Iris pigment epithelial cell (primary cell): ENCODE measurements at places on chromosomes 4 and X.

DNA sequence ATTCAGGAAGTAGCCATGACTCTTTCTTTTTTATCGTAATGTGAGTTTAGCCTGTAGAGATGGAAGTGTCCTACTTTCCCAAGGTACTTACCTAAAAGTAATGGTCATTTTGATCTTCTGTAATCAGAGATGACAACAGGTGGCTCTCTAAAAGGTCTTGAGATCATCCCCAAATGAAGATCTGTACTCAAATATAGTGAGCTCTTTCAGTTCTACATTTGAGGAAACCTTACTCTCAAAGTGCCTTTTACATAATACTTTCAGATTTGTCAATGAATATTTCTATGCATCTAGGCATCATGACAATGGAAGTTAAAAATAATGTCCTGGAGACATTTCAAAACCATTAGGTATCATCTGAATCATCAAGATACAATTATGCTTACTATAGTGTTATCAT, 17.2 kb upstream of the MND1 start:
- no peak for DNase-seq

DNA sequence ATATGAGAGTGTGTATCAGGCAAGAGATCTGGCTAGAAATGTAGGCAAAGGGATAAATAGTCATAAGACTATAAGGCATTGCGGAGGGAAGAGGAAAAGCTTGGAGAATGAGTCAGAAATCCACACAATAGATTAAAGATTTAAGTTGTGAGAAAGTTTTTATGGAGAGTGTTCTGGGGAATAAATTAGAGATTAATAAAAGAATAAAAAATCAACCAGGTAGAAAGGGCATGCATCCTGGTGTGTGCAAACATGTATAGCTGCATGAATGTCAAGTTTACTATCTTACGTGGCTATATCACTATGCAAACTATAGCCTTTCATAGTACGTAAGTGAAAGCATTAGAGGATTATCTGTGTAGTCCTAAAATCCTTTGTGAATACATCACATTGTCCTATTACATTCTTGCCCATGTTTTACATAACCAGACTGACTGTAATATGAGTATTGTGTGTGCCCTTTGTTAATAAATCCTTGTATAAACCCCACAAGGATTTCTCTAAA, 36.9 kb downstream of the SNCA start:
- peak; percentile 66 for DNase-seq

GRCh38 chr4:186792728-186793366, 69.2 kb upstream of the FAT1 start:
- peak; percentile 81 for DNase-seq

DNA sequence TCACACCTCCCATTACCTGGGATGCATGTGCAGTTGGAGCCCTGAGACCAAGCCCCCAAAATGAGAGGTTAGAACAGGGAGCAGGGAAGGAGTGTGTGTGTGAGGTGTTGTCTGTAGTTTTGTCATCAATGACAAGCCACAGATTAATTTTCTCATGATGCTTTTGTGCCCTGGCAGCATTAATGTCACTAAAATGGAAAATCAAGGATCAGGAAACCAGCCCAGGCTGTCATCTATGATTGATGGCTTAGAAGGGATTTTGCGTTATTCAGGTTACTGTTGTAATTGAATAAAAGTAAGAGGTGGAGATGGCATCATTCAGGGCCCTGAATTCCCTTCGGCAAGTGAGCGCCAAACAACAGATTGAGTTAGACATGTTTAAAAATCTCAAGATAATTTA, 130.5 kb upstream of the C1QTNF7 start:
- DNase-seq, result no peak

DNA sequence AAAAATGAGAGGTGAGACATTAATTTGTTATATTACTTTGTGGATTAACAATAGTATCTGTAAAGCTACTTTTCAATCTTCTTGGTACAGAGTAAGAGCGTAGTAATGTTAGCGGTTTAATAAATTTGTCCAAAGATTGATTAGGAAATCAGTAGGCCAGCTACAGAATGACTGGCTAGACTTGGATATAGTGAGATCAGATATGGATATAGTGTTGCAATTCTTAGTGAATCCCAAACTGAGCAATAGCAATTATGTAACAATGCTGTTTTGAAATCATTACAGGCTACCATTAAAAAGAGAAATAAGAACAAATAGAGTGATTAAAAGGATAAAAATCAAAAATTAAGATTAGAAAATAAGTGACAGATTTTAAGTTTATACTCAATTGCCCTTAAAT, 847 bp upstream of the UGT2A2 start:
- DNase-seq, result peak; percentile 4

GRCh38 chrX:141176586-141177451, at the start of gene LDOC1:
Gene LDOC1 (minus strand): TSS chrX:141177129. CDS start chrX:141177021, 108 bp downstream.
- peak; percentile 76 for DNase-seq

GRCh38 chrX:71536285-71536684, 3.4 kb downstream of the OGT start:
- DNase-seq, result no peak

- peak; percentile 46 for DNase-seq
These were observed 159.3 kb upstream of the GALNT7 start for GRCh38 chr4:173009129-173009823.

DNA sequence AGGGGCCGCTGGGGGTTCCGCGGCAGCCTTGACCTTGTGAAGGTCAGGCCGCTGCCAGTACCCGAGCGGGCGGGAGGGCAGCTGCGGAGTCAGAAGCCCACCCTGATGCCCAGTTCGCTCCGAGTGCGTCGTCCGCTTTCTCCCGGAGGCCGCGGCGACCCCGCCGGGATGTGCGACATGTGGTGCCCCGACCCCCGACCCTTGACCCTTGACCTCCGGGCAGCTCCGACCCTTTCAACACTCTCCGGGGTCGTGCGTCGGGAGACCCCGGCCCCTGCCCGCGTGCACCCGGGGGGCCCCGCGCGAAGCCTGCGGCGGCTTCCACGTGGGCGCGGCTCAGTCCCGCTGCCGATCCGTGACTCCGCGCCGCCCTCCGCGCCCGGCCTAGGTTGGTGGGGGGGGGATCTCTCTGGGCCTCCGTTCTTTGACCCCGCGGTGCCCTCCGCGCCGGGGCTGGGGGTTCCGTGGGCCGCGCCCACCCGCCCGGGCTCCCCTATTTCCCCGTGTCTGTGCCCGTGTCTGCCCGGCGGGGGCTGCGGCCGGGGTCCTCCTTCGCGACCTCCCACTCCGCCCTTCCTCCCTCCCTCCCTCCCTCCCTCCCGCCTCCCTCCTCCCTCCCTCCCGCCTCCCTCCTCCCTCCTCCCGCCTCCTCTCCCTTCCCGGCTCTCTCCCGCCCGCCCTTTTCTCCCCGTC, 609 bp upstream of the SLC25A6 start:
- peak; percentile 63 for DNase-seq

DNA sequence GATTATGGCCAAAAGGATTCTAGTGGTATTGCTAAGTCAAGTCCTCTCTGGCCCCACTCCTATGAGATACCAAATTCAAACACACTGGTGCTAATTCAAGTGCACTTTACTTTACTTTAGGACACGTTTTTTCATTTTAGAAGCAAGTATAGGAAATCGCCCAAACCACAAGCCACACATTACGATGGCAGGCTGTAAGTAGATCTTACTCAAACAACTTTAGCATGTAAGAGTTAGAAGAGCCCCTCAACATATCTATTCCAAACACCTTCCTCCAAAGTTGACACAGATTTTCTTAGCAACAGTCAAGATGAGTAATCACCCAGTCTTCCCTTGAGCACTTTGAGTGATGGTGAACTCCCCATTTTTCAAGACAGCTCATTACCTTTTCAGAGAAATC, 43.6 kb downstream of the DRD5 start:
- DNase-seq, result no peak

DNA sequence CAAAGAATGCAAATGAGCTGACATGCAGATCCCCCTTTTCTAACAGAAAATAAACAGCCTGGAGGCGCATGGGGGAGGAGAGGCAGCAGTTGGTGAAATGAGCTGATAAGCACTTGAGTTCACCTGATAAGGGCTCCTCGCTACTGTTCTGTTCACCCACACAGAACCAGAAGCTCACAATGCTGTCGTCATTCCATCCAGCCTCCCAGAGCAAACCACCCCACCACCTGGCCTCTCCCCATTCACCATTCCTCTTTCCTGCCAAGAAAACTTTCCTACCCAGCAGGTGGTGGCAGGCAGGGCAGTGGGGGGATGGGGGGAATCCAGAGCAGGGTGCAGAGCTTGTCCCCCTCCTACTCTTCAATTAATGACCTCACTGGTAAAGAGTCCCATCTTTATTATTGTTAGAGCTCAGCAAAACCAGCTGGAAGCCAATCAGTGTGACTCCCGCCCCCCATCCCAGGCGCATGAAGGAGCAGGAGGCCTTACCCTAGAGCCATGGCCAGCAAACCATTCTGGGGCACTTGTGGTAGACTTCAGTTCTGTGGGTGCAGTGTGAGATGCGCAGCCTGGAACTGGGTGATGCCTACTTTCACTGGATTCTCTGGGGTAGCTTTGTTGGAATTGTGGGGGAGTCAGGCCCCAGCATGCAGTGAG, 350.3 kb downstream of the ZIC3 start:
- DNase-seq, result no peak

- DNase-seq, result no peak
These were observed 21.1 kb upstream of the MAP7D3 start for GRCh38 chrX:136272325-136272724.

DNA sequence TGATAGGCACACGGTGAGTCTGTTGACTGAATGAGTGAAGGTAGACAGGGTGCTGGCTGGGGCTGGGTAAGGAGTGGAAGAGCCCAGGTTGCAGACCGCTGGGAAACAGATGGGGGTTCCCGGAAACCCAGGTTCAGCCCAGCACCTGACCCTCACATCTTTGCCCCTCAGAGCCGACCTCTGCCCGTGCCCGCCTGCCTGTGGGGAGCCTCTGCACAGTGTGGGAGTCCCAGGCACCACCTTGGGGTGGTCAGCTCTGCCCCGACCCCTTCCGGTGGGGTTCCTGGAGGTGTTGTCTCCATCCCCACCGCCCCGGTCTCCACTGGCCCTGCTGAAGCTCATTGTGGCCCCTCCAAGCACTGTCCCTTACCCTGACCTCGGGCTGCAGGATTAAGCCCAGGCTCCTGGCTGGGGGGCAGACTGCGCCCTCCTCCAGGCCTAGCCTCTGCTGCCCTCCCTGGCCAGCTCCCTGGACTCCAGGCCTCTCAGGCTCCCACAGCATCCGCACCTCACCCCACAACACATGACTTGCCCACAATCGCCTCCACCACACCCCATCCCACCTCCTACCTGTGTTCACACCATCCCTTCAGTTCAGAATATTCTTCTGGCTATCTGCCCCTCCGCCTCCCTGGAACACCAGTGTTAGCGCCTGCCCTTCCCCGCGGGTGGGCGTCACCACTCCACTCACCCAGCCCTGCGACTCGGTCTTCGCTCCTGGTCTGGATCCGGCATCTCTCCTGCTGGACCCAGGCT, 21.4 kb downstream of the HMX1 start:
- DNase-seq, result no peak

DNA sequence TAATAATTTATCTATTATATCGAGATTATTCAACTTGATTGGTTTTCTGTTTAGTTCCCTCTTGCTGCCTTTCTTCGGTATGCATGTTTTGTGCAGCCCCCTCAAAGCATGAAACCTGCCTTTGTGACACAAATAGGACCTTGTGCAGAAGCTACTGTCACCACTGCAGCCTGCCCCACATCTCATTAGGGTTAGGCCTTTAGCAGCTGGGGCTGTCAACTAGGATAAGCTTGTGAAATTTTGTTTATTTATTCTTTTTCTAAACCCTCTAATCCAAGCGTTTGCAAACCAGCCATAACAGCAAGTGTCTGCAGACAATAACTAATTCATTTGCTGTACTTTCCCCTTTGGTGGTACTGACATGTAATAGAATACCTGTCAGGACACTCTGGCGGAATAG, 258.9 kb downstream of the RCHY1 start:
- DNase-seq, result no peak
